ENCODE measurements at places on chromosomes 16 and 17.

- no peak for DNase-seq
Observed at GRCh38 chr16:29315916-29316517, 90.5 kb downstream of the NPIPB11 start.

DNA sequence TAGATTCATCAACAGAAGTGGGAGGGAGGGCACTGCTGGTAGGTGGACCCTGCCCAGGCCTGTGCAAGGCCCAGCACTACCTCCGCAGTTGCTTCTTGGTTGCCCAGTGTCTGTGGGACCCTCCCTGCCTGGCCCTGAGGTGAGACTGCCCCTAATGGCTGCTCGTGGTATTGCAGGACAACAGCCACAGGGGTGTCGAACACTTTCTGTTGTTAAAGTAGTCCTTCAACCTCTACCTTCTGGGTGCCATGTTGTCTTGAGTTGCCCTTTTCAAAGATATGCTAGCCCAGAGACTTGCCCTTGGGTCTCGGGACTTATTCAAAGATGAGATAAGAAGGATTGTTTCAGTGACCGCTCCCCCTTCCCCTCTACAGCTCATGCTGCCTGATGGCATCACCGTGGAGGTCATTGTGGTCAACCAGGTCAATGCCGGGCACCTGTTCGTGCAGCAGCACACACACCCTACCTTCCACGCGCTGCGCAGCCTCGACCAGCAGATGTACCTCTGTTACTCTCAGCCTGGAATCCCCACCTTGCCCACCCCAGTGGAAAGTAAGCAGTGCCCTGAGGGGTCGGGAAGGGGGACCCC is 29.1 kb downstream of the AKAP1 start:
- no peak for DNase-seq

DNA sequence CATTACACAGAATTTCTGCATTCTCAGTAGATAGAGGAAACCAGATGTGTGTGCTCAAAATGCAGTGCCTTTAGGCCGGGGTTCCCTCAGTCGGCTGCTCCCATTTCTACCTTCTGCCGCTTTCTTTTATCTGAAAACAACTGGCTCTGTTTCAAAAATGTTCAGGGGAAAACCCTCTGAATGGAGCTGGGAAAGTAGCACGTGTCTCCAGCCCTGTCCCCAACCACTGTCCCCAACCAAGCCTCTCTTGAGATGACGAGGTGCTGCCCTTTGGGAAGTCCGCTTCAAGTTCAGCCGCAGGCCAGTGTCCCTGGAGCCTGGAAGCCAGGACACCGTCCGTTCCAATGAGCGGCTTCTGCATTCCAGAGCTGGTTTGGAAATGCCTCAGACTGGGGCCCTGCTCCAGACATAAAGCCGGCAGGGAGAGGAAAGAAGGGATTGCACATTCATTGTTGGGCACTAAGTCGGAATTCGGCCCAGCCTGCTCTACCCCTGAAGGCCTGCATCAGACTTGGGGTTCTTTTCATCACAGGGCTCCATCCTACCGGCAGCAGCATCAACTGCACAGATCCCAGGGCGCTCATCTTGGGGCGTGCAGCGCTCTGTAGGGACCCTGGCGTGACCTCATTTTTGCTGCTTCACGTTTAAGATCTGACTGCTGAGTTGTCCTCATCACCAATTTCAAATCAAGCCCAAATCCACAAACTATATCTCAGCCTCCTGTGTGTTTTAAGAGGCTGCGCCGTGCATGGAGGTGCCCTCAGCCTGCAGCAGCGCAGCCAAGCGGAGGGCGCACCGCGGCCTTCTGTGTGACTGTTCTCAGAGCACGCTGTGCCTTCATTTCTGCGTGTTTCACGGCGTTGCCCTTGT is 111.3 kb downstream of the BANP start:
- DNase-seq = no peak

DNA sequence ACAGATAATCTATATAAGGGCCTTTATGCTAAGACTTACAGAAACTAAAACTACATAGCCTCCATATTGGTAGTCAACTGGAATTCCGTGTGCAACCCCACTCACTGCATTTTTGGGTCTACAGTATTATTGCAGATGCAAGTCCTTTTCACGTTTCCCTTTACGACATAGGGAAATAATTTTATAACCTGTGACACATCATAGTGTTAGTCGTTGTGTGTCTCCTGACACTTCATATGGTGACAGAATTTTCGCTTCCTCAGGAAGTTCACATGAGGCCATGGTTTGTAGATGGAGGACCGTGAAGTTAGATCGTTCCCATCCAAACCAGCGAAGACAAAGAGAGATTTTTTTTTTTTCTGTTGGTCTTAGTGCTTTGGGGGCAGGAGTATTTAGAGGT is 15.7 kb upstream of the MRC2 start:
- no peak for DNase-seq

DNA sequence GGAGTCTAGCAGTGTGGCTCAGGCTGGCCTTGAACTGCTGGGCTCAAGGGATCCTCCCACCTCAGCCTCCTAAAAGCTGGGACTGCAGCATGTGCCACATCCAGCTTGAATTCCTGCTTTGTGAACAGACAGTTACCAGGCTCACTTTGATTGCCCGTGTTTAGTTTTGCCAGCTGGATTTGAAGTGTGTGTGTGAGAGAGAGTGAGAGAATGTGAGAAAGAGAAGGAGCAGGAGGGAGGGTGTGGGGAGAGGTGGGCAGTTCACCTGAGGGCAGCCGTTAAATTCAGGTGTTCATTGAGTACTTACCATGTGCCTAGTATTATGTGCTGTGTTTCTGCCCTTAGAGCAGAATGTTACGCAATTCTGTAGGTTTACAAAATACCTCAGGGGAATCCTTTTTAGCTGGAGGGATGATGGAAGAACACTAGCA is 4.7 kb downstream of the DUSP14 start:
- DNase-seq = no peak

DNA sequence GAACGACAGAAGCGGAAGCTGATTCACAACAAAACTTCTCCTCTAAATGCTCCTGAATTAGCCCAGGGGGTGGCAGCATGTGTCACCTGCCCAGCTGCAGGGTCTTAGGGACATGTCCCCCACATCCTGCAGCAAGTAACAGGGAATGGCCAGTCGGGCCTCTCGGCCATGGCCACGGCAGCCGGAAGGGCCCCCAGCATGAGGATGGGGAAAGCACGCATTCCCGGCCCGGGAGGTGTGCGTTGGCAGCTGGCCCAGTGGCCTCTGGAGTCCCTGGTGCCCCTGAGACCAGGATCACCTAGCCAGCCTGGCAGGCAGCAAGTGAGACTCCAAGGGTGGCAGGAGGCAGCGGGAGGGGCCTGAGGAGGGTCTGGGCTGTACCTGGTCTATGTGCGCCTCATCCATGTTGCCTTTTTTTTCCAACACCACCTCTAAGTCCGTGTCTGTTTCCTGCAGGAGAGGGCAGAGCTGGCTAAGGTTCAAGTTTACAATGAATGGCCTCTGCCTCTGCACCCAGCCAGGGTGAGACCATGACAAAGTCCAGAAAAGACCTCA is 7.0 kb downstream of the KNOP1 start:
- DNase-seq = no peak

- no peak for DNase-seq
Observed at GRCh38 chr17:74271901-74272561, 2.0 kb upstream of the DNAI2 start.

GRCh38 chr17:74353446-74354060 is 8.1 kb downstream of the BTBD17 start:
- no peak for DNase-seq

DNA sequence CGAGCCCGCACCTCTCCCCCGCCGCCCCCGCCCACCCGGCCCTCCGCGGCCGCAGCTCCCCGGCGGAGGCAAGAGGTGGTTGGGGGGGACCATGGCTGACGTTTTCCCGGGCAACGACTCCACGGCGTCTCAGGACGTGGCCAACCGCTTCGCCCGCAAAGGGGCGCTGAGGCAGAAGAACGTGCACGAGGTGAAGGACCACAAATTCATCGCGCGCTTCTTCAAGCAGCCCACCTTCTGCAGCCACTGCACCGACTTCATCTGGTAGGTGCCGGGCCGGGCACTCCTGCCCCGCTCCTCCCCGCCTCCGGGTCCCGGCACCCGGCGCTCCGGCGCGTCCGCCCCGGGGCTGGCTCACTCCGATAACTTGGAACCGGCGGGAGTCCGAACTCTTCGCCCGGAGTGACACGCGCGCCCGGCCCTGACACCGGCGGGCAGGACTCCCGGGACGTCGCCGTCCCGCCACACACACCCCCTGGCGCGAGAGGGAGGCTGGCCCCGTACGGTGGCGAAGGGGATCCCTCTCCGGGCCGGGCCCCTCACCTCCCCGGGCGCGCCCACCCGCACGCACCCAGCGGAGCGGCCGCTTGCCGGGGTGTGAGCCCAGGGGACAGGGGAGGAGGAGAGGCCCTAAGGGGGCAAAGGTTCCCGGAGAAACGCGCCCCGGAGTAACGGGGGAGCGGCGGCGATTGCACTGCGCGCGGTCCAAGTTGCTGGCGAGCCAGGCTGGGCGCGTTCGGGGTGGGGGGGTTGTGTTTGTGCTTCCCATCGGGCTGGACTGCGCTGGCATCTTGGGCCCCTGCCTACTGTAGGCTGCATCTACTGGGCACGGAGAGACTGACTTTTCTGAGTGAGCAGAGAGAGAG is 581 bp downstream of the PRKCA start:
- DNase-seq = peak; percentile 80

DNA sequence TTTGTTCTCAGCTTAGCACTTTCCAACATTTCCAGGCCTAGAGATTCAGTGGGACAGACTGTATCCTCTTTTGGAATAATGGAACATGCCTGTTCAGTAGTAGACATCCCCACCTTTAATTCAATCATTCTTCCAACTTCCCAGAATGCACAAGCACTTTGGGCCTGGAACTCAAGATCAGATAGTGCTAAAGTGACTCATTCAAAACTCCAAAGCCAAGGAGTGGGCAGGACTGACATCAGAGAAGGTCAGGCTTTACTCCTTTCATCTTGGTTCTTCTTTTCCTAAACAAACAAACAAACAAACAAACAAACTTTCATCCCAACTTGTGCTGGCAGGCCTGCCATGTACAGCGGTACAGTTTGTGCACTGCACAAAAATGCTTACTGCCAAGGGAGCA is 172.0 kb downstream of the AXIN2 start:
- no peak for DNase-seq
